ENCODE measurements at places on chromosomes 6 and 20.

- peak; percentile 44 for DNase-seq
Observed at GRCh38 chr6:34791164-34791700, 651 bp upstream of the BLTP3A start.

DNA sequence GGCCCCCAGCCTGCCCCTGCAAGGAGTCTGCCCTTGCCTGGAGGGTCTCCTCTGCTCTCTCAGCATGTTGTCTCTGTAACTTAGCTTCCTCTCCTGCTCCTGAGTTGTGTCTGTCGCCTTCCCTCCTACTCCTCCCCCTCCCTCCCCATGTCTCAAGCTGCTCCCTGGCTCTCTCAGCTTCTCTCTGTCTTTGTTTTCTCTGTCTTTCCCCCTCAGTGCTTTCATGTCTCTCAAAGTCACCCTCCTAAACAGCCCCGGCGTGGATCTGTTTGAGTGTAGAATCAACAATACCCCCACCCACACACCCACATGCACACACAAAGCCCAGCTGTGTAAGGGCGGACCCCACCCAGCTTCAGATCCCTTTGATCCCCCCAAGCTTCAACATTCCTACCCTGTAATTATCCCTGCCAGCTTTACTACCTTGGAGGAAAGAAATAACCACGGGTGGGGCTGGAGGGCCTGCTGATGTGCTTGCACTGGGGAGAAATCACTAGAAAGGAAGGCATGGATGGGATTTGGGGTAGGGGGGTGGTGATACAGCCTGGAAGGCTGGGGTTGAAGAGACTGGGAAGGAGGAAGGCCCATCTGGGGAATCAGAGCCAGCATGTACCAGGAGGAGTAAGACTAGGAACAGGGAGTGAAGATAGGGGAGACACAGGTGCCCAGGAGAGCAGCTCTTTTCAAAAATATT is 1.0 kb upstream of the LY6G6D start:
- DNase-seq, result no peak

GRCh38 chr6:72203983-72204382 is 317.6 kb downstream of the RIMS1 start:
- no peak for DNase-seq

DNA sequence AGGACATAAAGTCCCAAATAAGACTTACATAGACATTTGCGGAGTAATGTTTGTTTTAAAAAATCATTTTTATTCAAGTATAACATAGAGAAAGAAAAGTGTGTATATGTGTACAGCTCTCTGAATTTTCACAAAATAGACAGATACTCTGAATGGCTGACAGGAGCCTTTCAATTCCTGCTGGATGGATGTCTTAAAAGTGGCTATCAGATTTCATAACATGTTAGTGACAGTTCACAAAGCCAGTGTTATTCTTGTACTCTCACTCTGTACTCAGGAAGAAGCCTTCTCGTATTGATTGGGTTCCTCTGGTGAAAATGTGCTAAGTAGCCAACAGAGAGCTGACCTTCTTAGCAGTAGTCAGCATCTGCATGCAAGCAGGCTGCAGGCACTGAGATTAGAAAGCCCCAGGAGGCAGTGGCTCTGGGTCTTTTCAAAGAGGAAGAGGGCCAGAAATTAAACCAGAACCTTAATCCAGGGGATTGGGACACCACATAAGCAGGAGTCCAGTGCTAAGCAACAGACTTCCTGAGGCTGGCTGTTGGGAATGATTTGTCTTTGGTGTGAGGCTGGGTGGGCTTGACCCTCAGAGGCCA is 19.7 kb downstream of the SLC17A4 start:
- DNase-seq, result no peak

All from left hindlimb (tissue), 1 donor.